ENCODE measurements at places on chromosomes 13 and 19. TPM values are rescaled to one million over a fixed set of nuclear protein-coding genes. Genes with fewer than 3 reads are reported as not detected.

The IFNL1 gene
- total RNA-seq, result not detected

The CCNA1 gene
- not detected for total RNA-seq

The ESD gene
- 61.2 TPM for total RNA-seq

The ZNF561 gene
- total RNA-seq, result 67.2 TPM

The WASF3 gene
- total RNA-seq, result not detected

The RAB3A gene
- 4.7 TPM for total RNA-seq

The FAM32A gene
- total RNA-seq, result 50.9 TPM

The ACP7 gene
- 0.14 TPM for total RNA-seq

The HCST gene
- total RNA-seq, result 66.2 TPM

The SMIM44 gene
- total RNA-seq, result not detected

DNA sequence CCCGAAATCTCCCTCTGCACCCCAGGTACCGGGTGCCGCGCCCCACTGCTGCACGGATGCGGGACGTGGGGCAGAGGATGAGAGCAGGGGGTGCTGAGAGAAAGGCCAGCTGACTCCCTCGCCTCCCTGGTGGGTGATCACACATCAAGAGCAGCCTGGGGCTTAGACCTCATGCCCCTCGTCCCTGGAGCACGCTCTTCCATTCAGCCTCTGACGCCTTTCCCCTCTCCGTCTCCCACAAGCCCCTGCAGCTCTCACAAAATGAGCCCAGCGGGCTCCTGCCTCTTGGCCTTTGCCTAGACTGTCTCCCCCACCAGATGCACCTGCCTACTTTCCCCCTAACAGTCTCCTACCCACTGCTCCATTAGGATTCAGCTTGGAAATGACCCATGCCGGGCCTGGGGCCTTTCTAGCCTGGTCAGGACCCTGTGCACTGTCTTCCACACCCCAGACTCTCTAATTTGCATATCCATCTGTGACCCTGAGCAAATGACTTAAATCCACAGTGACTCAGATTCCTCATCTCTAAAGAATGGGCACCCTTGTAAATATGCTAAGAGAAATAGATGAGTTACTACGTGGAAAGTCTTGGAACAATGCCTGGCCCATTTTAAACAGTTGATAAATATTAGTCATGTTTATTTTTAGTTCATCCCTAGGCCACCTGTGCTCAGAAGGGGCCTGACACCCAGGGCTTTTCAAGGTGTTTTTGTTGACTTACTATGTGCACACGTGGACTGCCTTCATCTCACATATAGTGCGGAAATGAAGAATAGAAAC is 582 bp upstream of the PTPRH start:
- no peak for DNase-seq
- H3K27ac ChIP-seq, result no peak overlapping the region
- H3K4me3 ChIP-seq, result no peak overlapping the region
- no peaks in the 10 kb centered on the region for H3K4me1 ChIP-seq

DNA sequence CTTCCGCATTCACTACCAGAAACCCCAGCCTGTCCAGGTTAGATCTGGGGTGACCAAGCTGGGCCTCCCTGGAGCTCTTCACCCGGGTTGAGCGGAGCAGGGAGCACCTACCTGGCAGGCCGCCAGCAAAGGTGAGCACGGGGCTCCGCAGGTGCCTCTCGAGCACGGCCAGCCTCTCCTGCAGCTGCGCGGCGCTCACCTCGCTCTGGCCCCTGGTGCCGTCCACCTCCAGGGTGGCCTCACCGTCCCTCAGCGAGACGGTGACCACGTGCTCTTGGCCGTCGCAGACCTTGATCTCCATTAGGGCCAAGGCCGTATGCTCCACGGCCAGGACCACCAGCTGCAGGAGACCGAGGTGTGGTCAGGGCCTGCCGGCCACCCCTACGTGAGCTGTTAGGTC is 42.0 kb downstream of the GAS6 start:
- no peaks in the 10 kb centered on the region for H3K36me3 ChIP-seq
- H3K4me3 ChIP-seq, result no peak overlapping the region
- peaks cover under 1% of the 10 kb centered on the region for H3K4me1 ChIP-seq

DNA sequence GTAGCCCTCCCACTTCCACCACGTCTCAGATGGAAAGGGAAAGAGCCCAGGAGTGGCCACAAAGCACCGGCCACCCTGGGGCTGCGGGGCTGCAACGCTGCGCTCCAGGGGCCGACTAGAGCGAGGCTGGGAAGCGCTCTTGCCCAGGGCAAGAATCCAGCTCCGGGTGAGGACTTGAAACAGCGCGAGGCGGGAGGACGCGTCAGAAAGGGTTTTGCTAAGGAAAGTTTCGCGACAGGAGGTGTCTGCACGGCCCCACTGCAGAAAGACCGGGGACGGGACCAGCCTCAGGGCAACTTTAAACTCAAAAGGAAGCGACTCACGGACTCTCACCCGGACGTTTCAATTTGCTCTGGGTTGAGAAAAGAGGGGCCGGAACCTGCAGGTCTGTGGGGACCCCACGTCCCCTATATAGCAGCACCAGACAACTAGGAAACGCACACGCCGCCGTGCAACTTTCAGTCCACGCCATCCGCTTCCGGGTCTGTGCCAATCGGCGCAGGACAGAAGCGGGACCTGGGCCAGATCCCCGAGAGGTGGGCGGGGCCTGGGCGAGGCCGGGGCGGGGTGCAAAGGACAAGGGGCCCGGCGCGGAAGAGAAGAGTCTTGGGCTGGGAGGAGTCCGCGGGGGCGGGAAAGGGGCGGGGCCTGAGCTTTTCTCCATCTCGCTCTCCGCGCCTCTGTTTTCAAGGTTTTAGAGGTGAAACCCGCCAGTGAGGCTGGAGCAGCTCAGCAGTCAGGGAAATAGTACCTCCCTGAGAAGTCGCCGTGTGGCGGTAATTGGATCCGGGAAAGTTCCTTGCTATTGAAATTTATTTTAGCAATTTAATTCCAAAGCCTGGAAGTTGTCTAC is at the start of gene ZNF816:
Gene ZNF816 (minus strand): TSS at position 488 of the 853 bp plus-strand sequence. CDS start 6,792 bp downstream, outside the sequence.
- no peaks in the 10 kb centered on the region for H3K27me3 ChIP-seq
- H3K27ac ChIP-seq, result peak within 1 kb of the TSS; percentile 51

DNA sequence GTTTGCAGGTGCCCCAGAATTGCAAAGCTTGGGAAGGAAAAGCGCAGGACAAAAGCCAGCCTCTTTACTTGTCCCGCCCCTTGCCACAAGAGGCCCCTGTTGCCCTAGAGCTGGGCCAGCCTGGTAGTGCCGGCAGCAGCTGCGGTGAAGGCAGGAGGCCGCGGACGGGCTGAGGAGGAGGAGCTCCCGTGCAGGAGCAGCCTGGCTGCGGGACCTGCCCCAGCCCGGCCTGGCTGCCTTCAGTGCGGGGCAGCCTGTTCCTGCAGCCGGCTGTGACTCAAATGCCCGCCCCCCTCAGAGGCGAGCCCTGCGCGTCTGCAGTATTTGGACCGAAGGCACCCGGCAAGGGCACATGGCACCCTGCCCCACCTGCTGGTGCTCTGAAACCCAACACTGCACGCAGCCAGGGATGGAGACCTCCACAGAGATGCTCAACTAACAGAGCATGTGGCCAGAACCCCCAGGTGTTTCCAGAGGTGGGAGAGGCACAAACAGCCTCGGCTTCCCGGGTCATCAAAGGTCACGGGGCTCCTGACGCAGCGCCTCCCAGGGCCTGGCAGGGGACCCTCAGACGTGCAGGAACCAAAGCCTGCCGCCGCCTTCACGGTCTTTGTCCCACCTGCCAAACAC is 29.7 kb downstream of the NAXD start:
- no peak overlapping the region for H3K27ac ChIP-seq
- no peaks in the 10 kb centered on the region for H3K27me3 ChIP-seq
- DNase-seq, result peak; percentile 59
- no peaks in the 10 kb centered on the region for H3K4me1 ChIP-seq

DNA sequence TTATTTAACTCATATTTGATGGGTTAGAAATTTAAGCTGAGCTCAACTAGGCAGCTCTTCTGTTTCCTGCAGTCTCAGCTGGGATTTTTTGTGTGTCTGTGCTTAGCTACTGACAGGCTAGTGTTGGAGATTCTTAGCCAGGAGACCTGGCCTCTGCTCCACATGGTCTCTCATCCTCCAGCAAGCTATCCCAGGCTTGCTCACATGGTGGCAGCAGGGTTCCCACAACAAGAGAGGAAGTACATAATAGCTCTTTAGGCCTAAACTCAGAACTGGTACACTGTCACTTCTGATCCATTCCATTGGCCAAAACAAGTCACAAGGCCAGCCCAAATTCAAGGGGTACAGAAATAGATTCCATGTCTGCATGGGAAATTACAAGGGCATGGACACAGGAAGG is 406.2 kb downstream of the SUCLA2 start:
- H3K4me1 ChIP-seq, result no peaks in the 10 kb centered on the region
- no peak overlapping the region for H3K27ac ChIP-seq
- no peak for DNase-seq
- H3K4me3 ChIP-seq, result no peak overlapping the region

GRCh38 chr13:46387064-46387851 is at the start of gene RUBCNL:
Gene RUBCNL (minus strand): TSS chr13:46387252. CDS start chr13:46372475, 14,777 bp downstream.
- H3K4me1 ChIP-seq, result peaks cover 16% of the 10 kb centered on the region
- no peak within 1 kb of the TSS for H3K27ac ChIP-seq
- H3K4me3 ChIP-seq, result no peak within 1 kb of the TSS
- H3K27me3 ChIP-seq, result peaks cover 8% of the 10 kb centered on the region

GRCh38 chr13:114035186-114035582 is 61.3 kb upstream of the C13orf46 start:
- H3K27me3 ChIP-seq, result no peaks in the 10 kb centered on the region
- no peak for DNase-seq
- H3K36me3 ChIP-seq, result peaks cover 56% of the 10 kb centered on the region
- no peak overlapping the region for H3K27ac ChIP-seq
- H3K4me3 ChIP-seq, result no peak overlapping the region

GRCh38 chr13:73922493-73923393 is 211.5 kb downstream of the KLF12 start:
- no peak for DNase-seq
- no peaks in the 10 kb centered on the region for H3K27me3 ChIP-seq
- H3K4me1 ChIP-seq, result peaks cover 67% of the 10 kb centered on the region
- H3K36me3 ChIP-seq, result no peaks in the 10 kb centered on the region
- no peak overlapping the region for H3K4me3 ChIP-seq

DNA sequence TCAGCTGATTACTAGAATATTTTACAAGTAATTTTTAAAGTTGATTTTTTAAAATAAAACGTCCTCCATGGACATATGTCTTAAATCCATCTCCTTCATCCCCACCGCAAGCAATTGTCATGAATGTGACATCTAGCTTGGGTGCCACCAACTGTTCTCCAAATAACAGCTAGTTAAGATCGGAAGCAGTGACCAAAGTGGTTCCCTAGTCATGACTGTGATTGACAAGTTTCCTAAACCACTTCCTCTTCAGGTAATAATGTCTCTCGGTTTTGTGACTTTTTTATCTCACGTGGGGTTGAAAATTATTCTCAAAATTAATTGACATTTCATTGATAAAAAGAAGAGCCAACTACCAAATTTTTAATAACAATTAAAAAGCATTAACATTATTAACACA is 135.3 kb upstream of the MIR17HG start:
- no peaks in the 10 kb centered on the region for H3K36me3 ChIP-seq
- H3K4me3 ChIP-seq, result no peak overlapping the region
- no peak overlapping the region for H3K27ac ChIP-seq
- H3K27me3 ChIP-seq, result no peaks in the 10 kb centered on the region
- DNase-seq, result no peak

DNA sequence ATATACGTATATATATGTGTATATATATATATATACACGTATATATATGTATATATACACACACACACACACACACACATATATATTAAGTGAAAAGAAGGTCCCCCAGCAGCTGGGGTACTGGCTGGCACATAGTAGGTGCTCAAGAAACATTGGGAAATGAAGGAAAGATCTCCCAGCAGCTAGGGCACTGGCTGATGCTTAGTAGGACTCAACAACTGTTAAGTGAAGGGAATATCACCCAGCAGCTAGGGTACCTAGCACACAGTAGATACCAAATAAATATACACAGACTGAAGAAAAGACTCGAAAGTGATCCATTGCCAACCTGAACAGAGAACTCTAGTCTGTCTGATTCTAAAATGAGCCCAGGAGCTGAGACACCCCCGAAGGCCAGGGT is 12.2 kb downstream of the PODNL1 start:
- no peak overlapping the region for H3K27ac ChIP-seq
- H3K27me3 ChIP-seq, result no peaks in the 10 kb centered on the region
- H3K4me1 ChIP-seq, result peaks cover 8% of the 10 kb centered on the region
- no peak for DNase-seq

All from CD4-positive, alpha-beta memory T cell (primary cell).